NCI-H1105 (cell line): ENCODE measurements at places on chromosomes 7 and 10.

DNA sequence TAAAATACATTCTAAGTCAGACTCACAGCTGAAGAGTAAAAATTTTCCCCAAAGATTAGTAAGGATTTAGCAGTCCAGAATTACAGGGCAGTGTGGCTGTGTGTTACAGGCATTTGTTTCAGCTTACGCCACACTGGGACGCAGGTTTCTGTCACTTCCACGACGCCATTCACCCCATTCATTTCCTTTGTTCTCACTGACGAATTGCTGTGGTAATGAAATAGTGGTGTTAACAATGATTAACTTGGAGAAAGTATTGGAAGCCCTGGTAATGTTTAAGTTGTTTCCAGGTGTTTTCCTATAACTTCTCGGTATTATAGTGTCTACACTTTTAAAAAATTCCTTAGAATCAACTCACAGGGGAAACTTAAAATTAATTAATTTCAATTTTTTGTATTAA is 370.9 kb downstream of the SH2D4B start:
- DNase-seq, result no peak

DNA sequence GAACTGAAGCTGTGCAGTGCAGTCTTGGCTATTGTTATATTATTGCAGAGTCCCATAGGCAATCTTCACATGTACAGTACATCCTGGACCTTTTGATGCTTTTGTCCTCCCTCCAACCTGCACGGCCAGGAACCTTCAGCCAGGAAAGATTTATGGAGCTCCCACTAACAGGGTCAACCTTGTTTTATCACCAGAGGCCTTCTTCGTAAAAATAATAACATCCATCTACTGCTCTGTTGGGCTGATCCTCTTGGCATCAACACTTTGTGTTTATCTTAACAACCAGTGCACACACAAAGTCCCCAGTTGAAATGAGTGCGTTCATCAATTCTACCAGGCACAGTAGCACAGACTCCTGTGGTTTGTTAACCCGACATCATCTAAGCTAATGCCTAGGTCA is 72.4 kb downstream of the AGMO start:
- DNase-seq, result no peak

- DNase-seq, result no peak
Measured at GRCh38 chr7:45188736-45189135, 31.1 kb downstream of the RAMP3 start.

DNA sequence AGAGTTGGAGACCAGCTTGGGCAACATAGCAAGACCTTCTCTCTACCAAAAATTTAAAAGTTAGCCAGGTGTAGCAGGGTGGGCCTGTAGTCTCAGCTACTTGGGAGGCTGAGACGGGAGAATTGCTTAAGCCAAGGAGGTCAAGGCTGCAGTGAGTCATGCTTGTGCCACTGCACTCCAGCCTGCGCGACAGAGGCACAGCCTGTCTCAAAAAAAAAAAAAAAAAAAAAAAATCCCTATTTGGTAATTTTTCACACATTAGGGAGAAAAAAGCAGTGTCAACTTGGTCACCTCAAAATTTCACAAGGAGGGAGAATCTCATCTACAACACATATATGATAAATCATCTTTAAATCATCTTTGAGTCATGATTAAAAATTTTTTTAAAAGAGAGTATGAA is 6.4 kb upstream of the ZNF398 start:
- no peak for DNase-seq

DNA sequence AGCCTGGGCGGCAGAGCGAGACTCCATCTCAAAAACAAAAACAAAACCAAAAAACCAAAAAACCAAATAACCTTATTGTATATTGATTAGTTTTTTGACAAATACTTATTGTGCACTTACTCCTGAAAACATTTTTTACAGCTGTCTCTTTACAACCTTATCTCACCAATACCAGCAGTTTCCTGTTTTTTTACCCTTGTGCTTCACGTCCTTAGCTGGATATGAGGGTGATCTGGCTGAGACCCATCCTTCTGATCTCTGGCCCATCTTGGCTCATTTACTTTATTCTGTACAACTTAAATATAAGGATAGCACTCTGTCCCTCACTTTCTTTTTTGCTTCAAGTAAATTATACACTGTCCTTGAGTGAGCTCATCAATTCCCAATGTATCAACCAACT is 104.6 kb upstream of the DNAJB12 start:
- DNase-seq, result no peak

GRCh38 chr7:4450483-4450882 is 231.6 kb upstream of the FOXK1 start:
- DNase-seq, result no peak

DNA sequence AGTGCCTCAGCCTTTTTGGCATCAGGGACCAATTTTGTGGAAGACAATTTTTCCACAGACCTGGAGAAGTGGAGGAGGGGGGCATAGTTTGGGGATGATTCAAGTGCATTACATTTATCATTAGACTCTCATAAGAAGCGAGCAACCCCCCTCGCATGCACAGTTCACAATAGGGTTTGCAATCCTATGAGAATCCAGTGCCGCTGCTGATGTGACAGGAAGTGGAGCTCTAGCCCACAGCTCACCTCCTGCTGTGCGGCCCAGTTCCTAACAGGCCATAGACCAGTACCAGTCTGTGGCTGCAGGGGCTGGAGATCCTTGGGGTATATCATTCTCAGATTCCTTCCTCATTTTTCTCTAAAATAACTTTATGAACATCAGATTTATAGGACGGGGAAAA is 50.8 kb downstream of the ATAD1 start:
- DNase-seq, result no peak

DNA sequence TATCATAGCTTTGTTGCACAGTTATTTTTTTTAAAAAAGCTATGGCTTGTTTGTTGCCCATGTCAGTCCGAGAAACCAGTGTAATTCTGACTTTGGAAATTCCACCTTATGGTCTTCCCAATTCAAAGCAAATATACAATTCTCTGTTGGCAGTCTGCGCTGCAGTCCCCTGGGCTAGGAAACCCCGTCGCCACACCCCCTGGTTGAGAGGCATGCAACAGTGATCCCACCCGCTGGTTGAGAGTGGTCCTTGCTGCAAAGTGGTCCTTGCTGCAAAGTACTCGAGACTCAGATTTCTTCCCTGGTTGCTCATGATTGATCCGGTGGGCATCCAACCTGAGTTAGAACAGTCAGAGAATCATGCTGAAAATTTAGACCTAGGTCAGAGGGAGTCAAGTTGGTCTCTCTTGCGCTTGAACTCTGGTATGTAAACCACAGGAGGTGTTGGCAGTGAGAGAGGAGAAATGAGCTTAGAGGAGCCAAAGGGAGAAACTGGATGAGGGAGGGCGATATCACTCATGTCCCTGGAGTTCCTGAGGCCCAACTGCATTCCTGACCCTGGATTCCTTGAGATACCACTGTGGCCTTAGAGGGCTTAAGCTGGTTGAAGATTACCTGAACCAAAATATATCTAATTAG is 45.0 kb upstream of the STK17A start:
- DNase-seq, result no peak

DNA sequence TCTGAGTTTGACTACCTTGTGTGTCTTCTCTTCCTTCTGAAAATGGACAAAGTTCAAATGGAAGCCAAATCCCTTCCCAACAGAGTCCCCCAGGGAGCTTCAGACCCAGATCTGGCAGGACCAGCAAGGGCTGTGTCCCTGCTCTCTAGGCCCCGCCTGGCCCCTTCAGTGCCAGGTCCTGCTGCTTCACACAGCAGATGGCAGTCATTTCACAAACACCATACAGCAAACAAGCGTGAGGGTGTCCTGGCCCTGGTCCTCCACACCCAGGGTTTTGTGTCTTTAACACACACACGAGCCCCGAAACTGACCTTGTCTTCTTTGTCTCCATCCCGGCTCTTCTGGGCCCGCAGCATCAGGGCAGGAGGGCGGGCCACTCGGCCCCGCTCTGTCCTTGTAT is 145.0 kb downstream of the TCERG1L start:
- no peak for DNase-seq

- DNase-seq, result no peak
Measured at GRCh38 chr7:131183072-131183471, 144.6 kb upstream of the MKLN1 start.

GRCh38 chr7:46054915-46055314 is 133.8 kb upstream of the IGFBP3 start:
- DNase-seq, result no peak

DNA sequence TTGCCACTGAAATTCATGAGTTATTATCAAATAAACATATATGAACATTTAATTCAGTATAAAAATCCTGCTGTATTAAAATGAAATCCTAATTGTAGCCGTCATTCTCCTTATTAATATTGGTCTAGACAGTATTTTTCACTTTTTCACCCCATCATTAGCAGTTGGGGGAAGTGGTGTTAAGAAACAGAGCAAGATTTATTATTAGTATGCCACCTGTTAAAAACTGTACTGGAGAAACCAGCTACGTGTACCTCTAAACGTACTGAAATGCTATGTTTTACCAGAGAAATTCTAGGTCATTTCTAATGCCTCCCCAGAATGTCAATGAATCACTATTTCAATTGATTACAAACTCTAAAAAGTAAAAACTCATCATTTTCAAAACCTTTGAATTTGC is 9.8 kb upstream of the ZNRF2 start:
- no peak for DNase-seq

- DNase-seq, result peak; percentile 98
Measured at GRCh38 chr7:26667514-26668133, 196.8 kb downstream of the SKAP2 start.

DNA sequence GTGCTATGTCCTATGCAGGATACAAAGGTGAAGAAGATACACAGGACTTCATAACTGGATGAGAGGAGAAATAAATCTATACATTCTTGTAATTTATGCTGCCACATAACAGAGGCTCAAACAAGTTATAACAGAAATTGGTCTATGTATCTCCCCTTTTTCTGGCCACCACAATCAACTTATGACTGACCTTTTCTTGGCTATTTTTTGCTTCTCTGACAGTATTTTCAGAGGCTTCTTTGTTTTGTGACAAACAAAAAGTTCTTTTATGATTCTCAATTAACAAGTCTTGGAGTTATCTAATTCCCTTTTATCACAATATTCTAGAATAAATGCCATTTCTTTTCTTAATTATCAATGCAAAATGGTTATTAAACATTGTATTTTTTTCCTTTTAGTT is 953.0 kb upstream of the ZWINT start:
- DNase-seq, result no peak

- DNase-seq, result no peak
Measured at GRCh38 chr7:76047305-76047810, 442 bp downstream of the STYXL1 start.

DNA sequence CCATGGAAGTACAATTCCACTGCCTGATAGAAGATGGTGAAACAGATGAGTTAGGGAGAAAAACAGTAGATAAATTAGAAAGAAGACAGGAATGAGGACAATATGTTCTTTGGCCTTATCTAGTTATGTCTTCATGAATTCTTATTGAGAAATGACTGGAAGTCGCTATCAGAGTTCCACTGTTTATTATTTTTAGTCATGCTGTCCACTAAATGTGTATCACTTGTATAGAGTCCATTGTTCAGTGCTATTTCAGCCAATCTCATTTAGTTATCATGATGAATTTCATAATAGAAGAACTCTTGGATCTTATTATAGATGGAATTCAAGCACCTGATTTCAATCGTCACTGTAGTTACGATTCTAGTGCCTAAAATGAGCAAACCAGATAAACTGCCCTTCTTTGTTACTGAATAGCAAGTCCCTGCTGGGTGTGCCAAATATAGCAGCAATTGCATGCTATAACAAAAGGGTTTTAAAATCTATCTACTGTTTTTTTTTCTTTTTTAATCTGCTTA is 177.7 kb upstream of the COL1A2 start:
- DNase-seq, result no peak

GRCh38 chr10:81978238-81978637 is 103.2 kb downstream of the NRG3 start:
- DNase-seq, result no peak

- no peak for DNase-seq
Measured at GRCh38 chr7:123649964-123650363, 5.7 kb upstream of the LMOD2 start.

DNA sequence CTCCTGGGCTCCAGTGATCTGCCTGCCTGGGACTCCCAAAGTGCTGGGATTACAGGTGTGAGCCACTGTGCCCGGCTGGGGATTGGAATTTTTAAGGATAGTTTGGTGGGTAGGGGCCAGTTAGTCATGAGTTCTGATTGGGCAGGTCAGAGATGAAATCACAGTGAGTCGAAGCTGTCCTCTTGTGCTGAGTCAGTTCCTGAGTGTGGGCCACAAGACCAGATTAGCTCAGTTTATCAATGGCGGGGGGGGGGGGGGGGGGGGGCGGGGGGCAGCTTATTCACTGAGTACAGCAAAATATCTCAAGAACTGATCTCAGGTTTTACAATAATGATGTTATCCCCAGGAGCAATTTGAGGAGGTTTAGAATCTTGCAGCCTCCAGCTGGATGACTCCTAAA is 11.6 kb upstream of the ERCC6 start:
- no peak for DNase-seq

- no peak for DNase-seq
Measured at GRCh38 chr10:107814865-107815487, 650.5 kb upstream of the SORCS1 start.

- no peak for DNase-seq
Measured at GRCh38 chr7:6367701-6368211, 80.0 kb downstream of the DAGLB start.

DNA sequence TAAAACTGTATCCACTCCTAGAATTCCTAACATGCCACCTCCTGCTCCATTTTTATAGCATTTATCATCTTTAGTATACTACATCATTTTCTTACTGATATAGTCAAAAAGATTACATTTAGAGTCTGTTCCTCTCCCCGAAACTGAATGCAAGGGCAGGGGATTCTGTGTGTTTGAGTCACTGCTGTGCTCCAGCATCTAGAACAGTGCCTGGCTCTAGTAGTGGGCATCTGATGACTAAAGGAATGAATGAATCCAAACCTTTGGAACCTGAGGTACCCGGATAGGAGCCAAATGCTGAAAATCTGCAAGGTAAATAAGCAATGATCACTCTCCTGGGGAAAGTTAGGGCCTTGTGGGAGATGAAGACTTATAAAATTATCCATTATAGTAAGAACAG is 18.9 kb downstream of the GOT1 start:
- DNase-seq, result no peak

- no peak for DNase-seq
Measured at GRCh38 chr10:22344249-22344648, 1.0 kb upstream of the SPAG6 start.

DNA sequence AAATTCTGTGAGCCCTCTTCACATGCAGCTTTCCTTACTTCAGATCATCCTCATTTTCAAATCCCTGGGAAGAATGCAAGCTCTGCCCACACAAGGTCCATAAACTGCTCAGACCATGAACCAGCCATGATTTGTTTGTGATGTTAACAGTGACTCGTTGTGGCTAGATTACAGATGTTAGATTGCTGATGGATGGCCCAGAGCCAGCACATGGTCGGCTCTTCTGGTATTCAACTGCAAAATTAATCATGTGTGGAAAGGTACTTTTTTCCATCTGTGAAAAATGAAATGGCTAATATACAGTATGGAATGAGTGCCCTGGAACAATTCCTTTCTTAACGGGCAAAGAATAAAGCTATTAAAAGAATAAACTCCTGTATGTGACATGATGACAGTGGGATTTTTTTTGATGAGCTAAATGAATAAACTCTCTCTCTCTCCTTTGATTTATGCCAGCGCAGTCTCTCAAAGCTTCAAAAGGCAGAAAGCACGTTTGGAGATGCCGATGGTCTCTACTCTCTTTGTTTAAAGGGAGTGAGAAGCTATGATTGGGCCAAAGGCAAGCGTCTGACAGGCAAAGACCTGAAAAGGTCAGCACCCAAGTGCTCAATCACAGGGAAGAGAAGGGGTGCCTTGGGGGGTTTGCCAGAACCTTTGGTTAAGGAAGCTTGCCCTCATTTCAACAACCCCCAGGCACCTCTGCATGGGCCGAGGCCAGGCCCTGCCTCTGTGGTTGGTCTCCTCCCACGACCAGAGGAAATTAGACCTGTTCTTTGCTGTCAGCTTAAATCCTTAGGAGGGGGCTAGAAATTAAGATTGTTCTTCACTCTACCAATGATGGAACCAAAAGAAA is 444.0 kb upstream of the NFE2L3 start:
- DNase-seq, result no peak
